ENCODE measurements at places on chromosomes 16 and 17. TPM values are rescaled to one million over a fixed set of nuclear protein-coding genes. Genes with fewer than 3 reads are reported as not detected.

- DNase-seq: no peak
Observed at GRCh38 chr17:28900986-28901726, 1.7 kb downstream of the DHRS13 start.

ADAP2 gene
- total RNA-seq: 0.51 TPM

DNA sequence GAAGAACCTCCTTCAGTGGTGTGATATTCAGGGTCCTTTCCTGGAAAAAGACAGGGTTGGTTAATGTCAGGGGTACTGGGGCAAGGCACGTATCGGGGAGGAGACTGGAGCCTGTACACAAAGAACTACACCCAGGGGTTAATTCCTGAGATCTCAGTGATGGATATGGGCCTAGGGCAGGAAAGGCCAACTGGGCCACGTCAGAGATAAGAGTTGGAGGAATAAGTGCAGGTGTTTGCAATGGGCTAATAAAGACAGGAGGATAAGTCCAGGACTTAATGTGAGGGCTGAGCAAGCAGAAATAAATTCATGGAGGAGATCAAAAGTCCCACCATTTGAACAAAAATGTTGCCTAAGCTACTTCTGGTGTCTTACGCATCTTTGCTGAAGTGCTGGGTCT, 10.4 kb upstream of the HERPUD1 start:
- DNase-seq: no peak

- DNase-seq: no peak
Observed at GRCh38 chr16:48818257-48818656, 208.3 kb upstream of the N4BP1 start.

- DNase-seq: no peak
Observed at GRCh38 chr17:35791681-35792350, 3.6 kb downstream of the MMP28 start.

- no peak for DNase-seq
Observed at GRCh38 chr17:57447357-57447989, 191.2 kb downstream of the MSI2 start.

CPNE7 gene
- 17.8 TPM for total RNA-seq

GRCh38 chr17:73305845-73306836, 5.7 kb downstream of the CDC42EP4 start:
- DNase-seq: no peak

- DNase-seq: peak; percentile 67
Observed at GRCh38 chr16:89827383-89828198, 684 bp upstream of the SPIRE2 start.

- DNase-seq: no peak
Observed at GRCh38 chr16:27235938-27236245, 32.6 kb downstream of the KDM8 start.

- no peak for DNase-seq
Observed at GRCh38 chr16:2155977-2156848, 631 bp downstream of the TRAF7 start.

DNA sequence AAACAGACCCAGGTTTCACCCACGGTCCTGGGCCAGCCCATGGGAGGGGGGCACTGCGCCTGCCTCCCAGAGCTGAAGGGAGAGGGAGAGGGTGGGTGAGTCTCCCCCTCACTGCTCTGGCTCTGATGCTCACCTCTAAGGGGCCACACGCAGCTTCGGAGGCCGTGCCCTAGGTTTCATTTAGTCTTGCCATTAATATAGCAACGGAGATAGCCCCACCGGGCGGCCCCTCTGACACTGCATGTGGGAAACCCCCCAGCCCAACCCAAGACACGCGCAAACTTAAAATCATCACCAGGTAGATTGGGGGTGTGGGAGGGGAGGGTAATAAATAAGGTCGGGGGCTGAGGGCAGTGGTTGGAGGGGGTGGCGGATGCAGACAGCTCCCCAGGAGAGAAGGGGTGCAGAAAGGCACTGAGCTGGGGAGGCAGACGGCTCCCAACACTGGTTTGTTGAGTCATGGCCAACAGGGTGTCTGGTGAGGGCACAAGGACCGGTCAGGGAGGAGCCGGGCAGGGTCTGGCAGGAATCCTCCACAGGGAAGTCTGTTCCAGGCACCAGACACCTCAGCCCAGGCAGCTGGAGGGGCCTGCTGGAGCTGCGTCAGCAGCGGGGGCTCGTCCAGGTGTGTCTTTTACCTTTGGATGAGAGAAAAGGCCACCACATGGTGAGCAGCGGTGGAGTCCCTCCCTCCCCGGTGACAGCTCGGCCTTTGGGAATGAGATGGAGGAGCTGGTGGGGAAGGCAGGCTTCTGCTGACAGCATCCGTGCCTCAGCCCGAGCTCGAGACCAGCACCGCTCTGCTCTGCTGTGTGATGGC, 32.0 kb upstream of the DOC2B start:
- no peak for DNase-seq

CSH1 gene
- total RNA-seq: not detected

TCAP gene
- total RNA-seq: 2.3 TPM

ABCA6 gene
- total RNA-seq: 1.6 TPM

DNA sequence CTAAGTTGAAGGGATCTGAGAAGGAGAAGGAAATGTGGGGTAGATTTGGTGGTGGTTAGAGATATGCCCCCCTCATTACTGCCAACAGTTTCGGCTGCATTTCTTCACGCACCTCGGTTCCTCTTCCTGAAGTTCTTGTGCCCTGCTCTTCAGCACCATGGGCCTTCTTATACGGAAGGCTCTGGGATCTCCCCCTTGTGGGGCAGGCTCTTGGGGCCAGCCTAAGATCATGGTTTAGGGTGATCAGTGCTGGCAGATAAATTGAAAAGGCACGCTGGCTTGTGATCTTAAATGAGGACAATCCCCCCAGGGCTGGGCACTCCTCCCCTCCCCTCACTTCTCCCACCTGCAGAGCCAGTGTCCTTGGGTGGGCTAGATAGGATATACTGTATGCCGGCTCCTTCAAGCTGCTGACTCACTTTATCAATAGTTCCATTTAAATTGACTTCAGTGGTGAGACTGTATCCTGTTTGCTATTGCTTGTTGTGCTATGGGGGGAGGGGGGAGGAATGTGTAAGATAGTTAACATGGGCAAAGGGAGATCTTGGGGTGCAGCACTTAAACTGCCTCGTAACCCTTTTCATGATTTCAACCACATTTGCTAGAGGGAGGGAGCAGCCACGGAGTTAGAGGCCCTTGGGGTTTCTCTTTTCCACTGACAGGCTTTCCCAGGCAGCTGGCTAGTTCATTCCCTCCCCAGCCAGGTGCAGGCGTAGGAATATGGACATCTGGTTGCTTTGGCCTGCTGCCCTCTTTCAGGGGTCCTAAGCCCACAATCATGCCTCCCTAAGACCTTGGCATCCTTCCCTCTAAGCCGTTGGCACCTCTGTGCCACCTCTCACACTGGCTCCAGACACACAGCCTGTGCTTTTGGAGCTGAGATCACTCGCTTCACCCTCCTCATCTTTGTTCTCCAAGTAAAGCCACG, 28.3 kb downstream of the STH start:
- no peak for DNase-seq

DNA sequence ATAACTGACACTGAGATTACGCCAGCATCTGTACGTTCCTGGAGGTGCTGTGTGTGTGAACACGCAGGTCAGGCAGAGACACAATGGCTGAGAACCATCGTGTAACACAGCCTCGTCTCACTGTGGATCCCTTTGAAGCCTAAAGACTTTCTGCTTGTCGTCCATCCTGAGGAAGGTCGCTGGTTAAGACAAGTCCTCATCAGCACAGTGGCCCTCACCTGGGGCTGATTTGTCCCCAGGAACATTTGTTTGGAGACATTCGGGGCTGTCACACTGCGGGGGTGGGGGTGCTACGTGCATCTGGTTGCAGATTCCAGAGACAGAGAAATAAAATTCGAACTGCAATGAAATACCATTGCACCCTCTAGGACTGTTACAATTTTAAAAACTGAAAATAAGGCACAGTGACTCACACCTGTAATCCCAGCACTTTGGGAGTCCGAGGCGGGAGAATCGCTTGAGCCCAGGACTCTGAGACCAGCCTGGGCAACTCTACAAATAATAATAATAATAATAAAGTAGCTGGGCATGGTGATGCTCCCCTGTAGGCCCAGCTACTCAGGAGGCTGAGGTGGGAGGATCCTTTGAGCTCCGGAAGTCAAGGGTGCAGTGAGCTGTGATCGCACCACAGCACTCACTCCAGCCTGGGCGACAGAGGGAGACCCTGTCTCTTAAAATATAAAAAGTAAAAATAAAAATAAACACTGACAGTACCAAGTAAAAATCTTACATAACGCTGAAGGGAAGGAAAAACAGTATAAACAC, 112.0 kb upstream of the METRNL start:
- no peak for DNase-seq

GRCh38 chr17:10117581-10118001, 80.8 kb downstream of the GAS7 start:
- DNase-seq: no peak

GRCh38 chr16:2490190-2491105, 15.5 kb downstream of the TBC1D24 start:
- no peak for DNase-seq

GRCh38 chr16:87581857-87582215, 20.5 kb upstream of the JPH3 start:
- DNase-seq: no peak

GRCh38 chr17:49437696-49438435, 23.2 kb upstream of the PHB1 start:
- DNase-seq: no peak

GRCh38 chr16:19415461-19415860, 2.2 kb upstream of the TMC5 start:
- no peak for DNase-seq

GRB7 gene
- total RNA-seq: not detected

SPATA22 gene
- not detected for total RNA-seq

FLYWCH2 gene
- 30.5 TPM for total RNA-seq

KRTAP2-3 gene
- not detected for total RNA-seq

DNA sequence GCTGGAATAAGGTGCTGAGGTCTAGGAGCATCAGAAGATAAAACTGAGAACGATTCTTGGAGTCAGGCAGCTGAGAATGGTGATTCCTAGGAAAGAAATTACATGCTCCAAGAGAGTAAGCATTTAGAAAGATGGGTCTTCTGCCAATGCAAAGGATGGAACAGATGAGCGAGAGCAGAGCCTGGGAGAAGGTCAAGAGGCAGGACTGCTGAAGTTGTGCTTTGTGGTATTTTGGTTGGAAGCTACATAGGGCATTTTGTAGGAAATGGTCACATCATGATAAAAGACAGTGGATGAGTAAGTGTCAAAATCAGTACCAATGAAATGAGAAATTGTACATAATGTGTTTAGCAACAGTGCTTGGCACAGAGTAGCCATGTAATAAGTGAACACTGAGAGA, 1.4 kb upstream of the CRYM start:
- DNase-seq: no peak

DNA sequence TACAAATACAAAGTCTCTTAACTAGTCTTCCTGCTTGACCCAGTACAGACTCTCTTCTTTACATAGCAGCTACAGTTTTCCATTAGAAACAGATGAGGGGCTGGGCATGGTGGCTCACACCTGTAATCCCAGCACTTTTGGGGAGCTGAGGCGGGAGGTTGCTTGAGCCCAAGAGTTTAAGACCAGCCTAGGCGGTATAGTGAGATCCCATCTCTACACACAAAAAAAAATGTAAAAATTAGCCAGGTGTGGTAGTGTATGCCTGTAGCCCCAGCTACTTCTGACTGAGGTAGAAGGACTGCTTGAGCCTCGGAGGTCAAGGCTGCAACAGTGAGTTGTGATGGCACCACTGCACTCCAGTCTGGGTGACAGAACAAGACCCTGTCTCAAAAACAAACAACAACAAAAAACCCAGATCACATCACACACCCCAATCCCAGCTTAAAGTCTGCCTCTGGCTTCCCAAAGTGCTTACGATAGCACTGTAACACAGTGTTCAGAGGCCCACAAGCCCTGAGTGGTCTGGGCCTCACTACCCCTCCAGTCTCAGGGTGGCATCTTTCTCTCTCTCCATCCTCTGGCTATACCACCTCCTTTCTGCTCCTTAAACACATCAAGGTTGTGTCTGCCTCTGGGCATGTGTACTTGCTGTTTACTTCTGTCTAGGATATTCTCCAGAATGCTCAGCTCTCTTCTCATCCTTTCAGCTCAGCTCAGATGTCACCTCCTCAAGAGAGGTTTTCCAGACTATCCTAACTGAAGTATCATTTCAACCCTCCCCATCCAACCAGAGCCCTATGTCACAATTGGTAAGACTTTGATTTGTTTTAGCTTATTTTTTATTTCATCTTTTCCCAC, 4.0 kb downstream of the MMD start:
- DNase-seq: no peak

NOG gene
- not detected for total RNA-seq

TNFRSF17 gene
- total RNA-seq: not detected

METTL26 gene
- 63.6 TPM for total RNA-seq

CLEC18B gene
- 1.6 TPM for total RNA-seq

DNA sequence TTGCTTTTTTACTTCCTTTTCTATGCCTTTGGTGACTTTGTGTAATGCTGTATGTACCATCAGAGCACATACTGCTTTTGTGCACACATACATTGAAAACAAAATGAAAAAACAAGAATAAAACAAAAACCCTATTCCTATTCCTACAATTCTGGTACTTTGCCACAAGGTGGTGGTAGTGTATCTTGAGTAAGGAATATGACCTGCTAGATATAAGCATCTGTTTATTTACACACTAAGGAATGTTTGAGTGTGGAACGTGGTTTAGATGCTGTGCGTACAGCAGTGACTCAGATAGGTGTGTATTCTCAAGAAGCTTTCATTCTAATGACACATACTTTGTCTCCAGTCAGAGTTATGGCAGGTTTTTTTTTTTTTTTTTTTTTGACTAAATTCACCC, 606.2 kb downstream of the WWOX start:
- no peak for DNase-seq

- DNase-seq: no peak
Observed at GRCh38 chr17:45146166-45146565, 2.1 kb upstream of the HEXIM1 start.

DNA sequence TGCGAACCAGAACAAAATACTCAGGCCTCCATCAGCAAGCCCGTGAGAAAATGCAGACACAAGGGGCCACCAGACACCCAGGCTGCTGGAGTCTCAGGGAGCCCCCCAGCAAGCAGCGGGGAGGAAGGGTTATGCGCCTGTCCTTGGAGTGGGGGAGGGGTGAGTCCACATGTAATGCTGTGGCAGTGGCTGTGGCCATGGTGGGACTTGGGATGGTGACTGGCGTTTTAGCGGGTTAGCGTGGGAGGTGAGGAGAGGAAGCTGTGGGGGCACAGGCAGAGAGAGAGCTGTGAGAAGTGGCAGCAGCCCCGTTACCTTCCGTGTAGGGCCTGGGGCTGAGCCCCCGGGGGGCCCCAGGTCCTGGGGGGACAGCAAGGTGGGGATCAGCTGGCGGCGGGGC, 58.3 kb downstream of the SRCIN1 start:
- DNase-seq: no peak

DNA sequence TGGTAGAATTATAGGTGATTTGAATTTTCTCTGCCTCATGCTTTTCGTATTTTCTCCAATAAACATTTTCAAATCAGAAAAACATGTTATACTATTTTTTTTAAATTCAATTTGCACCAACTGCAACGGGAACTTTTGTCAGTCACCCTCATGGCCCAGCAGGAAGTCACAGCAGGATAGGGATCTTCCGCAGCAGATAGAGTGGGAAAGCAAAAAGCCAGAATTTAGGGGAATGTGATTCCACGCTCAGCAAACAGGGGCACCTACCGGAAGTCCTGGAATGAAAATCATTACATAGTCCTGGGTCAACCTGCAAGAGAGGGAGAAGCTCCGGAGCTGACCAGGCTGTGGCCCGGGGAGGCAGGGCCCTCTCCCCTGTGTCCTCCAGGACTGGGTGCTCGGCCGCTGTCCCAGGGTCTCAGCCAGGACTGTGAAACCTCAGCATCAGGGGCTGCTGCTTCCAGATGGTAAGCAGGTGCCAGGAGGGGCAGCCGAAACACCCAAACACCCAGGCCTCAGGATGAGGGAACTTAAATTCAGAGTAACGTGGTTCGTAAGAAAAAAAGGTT, 3.9 kb downstream of the SLC47A2 start:
- no peak for DNase-seq

NEUROD2 gene
- total RNA-seq: 6.3 TPM
